Fibroblast of skin of left biceps (primary cell): ENCODE measurements at places on chromosomes 3 and 15.
A peak's percentile ranks its signal among the peaks of the same experiment; 100 is the strongest.

DNA sequence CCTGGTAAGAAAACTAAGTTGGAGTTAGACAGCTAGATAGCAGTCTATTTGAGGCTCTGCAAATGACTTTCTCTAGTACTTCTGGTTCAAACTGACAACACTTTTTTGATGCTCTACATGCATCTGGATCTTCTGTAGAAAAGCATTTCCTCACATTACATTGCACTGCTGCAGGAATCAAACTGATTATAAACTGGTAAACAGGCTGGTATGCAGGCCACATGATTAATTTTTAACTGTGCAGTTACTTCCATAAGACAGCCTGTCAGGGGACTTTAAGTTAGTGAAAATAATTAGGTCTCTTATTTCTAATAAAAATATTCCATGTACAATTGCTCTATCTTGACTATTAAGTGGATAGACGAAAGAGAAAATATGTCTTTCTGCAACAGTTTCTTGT, 550.0 kb upstream of the ALCAM start:
- no peak for DNase-seq

DNA sequence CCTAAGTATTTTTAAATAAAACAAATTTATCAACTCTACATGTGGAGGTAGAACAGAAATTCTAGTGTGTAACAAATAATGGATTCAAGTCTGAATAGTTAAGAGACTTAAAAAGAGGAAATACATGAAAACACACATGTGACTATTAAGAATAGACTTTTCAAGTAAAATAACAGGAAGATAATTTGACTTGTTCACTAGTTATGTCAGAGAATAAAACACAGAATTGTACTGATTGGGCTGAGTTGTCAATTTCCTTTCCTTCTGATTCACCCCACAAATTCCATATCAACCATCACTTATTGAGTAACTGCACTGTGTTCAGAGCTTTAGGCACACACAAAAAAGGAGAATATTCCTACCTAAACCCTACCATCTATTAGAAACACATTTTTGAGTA, 557.2 kb downstream of the TUSC7 start:
- DNase-seq, result no peak

- no peak for DNase-seq
Measured at GRCh38 chr3:58731673-58732072, 65.1 kb upstream of the FAM3D start.

DNA sequence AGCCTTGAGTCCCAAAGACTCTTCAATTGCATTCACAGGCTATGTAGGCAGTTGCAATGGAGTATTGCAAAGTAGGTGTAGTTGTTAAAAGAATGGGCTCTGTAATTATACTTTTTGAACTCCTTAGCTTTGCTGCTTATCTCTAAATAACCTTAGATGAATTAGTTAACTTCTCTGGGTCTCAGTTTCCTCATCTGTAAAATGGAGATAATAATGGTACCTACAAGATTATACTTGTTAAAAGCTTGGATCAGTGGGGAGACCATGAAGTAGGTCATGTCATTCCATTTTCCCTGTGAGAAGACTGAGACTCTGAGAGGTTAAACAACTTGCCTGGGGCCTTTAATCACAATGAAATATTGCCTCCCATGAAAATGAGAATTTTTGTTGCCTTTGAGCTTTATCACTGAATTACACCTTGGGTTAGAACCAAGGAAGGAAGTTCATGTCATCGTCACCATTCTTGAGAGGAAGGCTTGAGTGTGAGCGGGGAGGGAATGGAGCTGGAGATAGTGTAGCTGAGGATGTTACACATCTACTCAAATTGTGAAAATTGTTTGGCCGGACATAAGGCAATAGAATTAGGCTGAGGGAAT, 38.1 kb downstream of the CTDSPL start:
- DNase-seq, result no peak

GRCh38 chr3:78969483-78969882, 798.3 kb downstream of the ROBO1 start:
- peak; percentile 33 for DNase-seq

DNA sequence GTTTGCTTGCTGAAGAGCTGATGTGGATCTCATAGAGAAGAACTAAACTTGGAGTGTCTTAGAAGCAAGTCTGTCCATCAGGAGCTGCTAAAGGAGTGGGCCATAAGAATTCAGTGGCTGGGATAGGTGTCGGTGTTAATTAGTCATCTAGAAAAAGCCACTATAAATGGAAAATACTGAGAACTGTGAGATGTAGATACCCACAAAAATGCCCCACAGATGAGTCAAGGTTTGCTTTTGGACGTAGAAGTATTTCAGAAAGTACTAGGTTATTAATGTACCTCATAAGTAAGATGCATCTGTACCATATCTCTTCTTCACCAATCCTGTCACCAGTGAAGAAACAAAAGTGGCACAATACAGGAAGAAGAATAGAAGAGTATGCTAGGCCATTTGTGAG, 530.9 kb upstream of the TGFBR2 start:
- no peak for DNase-seq

GRCh38 chr15:90970274-90970673, 15.6 kb downstream of the RCCD1 start:
- no peak for DNase-seq

- DNase-seq, result no peak
Measured at GRCh38 chr3:158830391-158830790, 28.5 kb downstream of the MFSD1 start.

GRCh38 chr3:184259878-184260723, 1.3 kb downstream of the CAMK2N2 start:
- DNase-seq, result no peak

DNA sequence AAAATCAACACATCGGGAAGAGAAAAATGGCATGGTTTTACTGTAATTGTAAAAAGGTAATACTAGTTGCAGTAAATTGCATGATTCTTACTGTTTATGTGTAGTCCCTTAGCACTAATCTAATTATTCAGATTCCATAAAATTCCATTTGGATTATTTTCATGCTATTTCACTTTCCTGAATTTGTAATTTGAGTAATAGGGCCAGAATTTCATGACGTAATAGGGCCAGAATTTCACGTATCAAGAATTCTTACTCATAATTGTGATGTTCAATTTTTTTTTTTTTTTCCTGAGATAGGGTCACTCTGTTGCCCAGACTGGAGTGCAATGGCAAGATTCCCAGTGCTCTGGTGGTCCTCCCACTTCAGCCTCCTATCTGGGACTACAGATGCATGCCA, 2.9 kb upstream of the U2SURP start:
- DNase-seq, result no peak

- no peak for DNase-seq
Measured at GRCh38 chr15:78938658-78939488, 6.0 kb downstream of the CTSH start.

DNA sequence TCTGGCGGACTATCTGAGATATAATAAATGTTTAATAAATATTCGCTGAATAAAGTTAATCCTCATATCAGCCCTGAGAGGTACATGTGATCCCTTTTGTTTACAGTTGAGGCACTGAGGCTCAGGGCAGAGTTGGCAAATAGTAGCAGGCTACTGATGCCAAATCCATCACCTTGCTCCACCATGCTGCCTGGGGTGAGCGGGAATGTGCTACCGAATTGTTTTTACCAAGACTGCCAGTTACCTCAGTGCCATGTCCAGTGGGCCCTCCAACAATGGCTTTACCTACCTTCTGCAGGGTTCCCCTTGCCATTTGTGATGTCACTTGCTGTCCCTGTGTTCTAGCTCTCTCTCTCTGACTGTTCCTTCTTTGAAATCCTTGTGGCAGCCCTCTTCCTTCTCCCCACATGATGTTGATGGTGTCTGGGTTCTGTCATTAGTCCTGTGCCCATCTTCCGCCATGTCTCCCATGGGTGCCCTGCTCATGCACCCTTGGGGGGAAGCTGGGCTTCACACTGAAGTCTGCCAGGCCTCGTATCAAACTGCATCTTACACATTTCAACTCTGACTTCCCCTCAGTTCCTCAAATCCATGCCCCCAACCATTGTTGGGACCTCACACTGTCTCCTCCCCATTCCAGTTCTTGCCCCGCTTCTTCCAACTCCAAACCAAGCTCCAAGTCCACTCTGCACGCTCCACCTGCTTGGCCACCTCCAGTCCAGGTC, 35.4 kb downstream of the SLCO2A1 start:
- no peak for DNase-seq

DNA sequence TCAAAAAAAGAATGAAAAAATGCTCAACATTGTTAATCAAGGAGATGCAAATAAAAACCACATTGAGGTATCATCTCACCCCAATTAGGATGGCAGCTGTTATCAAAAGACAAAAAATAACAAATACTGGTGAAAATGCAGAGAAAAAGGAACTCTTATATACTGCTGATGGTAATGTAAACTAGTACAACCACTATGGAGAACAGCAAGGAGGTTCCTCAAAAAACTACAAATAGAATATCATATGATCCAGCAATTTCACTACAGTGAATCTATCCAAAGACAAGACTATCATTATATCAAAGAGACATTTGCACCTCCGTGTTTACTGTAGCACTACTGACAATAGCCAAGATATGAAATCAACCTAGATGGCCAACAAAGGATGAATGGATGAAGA, 58.4 kb downstream of the PEAK1 start:
- no peak for DNase-seq

- no peak for DNase-seq
Measured at GRCh38 chr3:195853996-195854395, 42.3 kb upstream of the MUC4 start.

- DNase-seq, result peak; percentile 27
Measured at GRCh38 chr15:70505411-70505919, 257.9 kb downstream of the UACA start.

- DNase-seq, result peak; percentile 78
Measured at GRCh38 chr15:40754883-40755811, at the start of gene RMDN3. RMDN3 (minus strand) TSS chr15:40755254; CDS start chr15:40754783, 471 bp downstream.

GRCh38 chr3:17765819-17766472, 23.5 kb upstream of the TBC1D5 start:
- no peak for DNase-seq

GRCh38 chr15:58179741-58180381, 41.7 kb downstream of the AQP9 start:
- no peak for DNase-seq

GRCh38 chr3:160956785-160957184, 148.4 kb downstream of the B3GALNT1 start:
- no peak for DNase-seq

DNA sequence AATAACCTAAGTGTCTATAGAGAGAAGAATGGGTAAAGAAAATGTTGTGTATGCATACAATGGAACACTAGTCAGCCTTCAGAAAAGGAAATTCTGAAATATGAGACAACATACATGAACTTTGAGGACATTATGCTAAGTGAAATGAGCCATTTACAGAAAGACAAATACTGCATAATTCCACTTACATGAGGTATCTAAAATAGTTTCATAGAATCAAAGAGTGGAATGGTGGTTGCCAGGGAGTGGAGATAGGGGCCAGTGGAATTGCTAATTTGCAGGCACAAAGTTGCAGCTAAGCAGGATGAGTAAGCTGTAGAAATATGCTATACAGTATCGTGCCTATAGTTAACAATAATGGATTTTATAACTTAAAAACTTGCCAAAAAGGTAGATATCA, 779.6 kb upstream of the ARPP21 start:
- DNase-seq, result peak; percentile 37

- no peak for DNase-seq
Measured at GRCh38 chr3:125693887-125694286, 98.6 kb upstream of the OSBPL11 start.

DNA sequence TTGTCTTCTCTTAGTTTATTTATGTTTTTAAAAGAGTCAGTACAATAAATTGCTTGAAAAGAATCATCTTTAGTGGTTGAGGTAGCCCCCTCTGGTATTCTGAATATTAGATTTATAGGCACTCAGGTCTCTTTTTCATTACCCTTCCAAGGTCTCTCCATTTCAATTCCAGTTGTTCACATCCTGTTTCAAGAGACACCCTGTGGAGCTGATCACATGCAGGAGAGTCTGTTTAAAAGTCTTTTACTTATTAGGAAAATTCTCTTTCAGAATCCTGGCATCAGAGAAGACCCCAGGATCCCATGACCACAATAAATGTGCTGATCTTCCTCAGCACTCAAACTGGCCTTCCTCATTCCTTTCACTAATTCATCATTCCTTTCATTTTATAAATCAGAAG, 195.7 kb downstream of the ZIC4 start:
- DNase-seq, result no peak

DNA sequence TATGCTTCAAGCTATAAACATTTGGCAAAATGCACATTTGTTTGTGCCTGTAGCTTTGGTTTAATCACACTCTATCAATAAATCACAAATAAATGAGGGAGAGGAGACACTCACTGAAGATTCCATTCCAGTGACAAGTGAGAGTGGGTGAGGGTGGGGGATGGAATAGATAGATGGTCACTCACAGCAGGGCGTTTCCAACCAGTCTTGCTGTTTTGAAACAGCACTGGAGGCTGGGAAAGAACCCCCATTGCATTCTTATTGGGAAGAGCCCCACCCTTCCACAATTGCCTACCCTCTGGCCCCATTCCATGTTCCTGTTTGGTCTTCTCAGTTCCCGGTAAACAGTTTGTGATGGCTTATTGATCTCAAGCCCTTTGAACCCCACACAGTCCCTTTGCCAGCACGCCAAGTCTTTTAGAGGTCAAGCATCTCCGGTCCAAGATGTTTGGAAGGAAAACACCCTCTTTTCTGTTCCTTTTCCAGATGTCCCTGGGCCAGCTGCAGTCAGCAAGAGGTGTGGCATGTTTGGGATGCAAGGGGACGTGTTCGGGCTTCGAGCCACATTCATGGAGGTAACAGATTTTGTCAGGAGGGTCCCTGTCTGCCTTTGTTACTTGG, 30.7 kb downstream of the LMCD1 start:
- DNase-seq, result peak; percentile 63

- DNase-seq, result no peak
Measured at GRCh38 chr3:107272471-107272870, 104.8 kb upstream of the CCDC54 start.

DNA sequence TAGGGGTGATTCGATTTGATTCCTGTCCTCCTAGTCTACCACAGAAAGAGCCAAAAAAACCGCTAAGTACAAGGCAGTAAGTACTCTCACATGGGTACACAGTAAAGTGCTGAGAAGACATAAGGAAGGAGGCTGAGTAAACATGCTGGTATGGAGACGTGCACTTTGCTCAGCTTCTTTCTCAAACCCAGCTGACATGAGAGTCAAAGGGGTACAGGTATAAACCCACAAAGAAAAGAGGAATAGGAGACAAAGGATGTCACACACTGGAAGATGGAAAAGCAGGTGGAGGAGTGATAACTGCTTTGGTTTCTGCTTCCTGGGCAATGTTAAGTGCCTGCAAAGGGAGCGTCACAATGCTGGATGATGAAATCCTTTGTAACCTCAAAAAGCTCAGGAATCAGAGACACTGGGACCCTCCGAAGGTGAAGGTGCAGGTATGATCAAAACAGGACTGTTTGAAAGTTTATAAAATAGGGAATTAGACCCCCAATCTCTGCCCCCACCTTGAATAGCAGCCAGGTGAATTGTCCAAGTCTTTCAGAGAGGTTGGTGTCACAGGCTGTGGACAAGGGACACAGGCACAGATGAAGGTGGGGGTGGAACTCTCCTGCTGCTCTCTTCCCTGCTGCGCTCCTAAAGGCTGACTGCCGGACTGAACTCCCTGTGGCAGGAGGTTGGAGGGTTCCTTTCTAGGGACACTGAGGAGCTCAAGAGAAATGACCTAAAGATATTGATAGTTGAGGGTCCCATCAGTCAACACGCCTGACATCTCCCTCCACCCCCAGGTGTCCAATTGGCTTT, 101.8 kb downstream of the RAB11A start:
- DNase-seq, result no peak
